Muscle of back (tissue), 13 donors: ENCODE measurements at places on chromosomes 4 and X. TPM values are rescaled to one million over a fixed set of nuclear protein-coding genes. Genes with fewer than 3 reads are reported as not detected.

- no peak for DNase-seq
Observed at GRCh38 chrX:100685997-100686305, 42.0 kb downstream of the SRPX2 start.

- DNase-seq: no peak
Observed at GRCh38 chr4:38151873-38152272, 191.7 kb downstream of the PTTG2 start.

GRCh38 chr4:77072195-77072753 is 3.5 kb downstream of the CCNI start:
- DNase-seq: no peak

DNA sequence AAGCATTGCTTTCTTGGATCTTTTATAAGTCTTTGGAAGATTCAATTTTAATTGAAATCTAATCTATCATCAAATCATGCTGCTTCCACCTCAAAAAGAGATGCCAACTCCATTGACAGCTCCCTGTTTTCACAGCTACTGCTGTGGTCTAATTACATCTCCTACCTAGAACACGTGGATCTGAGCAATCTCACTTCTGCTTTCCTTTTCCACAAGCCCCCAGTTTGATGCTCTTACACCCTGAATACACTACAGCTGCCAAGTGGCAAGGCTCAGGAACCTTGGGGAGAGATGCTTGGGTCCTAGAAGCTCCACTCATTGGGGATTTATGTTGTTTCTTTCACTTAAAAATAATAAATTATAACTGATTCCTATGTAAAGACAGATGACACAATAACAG is 172.0 kb downstream of the CFAP299 start:
- no peak for DNase-seq

GRCh38 chr4:26937567-26937966 is 76.9 kb downstream of the STIM2 start:
- no peak for DNase-seq

DNA sequence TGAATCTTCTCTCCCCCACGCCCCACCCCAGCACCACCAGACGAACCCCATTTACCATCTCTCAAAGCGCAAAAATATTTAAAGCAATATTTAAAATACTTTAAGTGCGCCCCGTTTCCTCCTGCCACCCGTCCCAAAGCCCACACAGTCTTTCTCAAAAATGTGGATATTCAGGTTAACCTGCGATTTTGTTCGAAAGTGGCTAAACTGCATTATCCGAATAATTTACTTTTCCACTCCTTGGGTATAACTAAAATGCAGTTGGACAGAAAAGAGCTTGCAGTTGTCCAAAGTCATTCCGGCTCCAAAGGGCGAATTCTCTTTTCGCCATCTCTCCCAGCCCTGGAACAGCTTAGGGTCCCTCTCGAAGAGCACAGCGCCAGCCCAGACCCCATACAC is 662 bp downstream of the SMIM43 start:
- DNase-seq: no peak

GRCh38 chr4:44046491-44046890 is 402.1 kb downstream of the KCTD8 start:
- DNase-seq: no peak

DNA sequence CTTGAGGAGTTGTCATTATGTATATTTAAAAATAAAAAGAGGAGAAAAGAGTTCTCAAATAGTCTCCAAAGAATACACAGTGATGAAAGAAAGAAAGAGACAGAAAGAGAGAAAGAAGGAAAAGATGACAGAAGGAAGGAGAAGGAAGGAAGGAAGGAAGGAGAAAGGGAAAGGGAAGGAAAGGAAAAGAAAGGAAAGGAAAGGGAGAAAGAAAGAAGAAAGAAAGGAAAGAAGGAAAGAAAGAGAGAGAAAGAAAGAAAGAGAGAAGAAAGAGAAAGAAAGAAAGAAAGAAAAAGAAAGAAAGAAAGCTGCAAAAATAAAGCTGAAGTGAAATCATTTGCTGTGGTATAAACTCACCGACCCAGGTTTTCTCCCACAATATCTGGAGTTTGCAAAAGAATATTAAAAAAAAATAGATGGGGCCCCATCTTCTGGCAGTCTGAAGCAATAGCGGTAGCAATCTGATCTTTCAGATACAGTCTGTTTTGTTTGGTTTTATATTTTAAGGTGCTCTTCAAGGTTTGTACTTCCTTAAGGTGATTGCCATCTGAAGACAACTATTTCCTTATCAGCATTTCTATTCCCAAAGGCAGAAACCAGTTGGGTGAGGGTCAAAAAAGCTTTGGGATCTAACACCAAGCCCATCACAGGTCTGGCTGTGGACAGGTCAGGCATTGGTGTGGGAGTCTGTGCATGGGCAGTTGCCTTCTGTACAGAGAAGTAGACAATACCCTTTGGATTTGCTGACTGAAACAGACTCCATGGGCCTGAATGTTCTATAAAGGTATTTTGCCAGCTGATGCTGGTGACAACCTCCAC is 160.4 kb downstream of the CPEB2 start:
- DNase-seq: no peak

DNA sequence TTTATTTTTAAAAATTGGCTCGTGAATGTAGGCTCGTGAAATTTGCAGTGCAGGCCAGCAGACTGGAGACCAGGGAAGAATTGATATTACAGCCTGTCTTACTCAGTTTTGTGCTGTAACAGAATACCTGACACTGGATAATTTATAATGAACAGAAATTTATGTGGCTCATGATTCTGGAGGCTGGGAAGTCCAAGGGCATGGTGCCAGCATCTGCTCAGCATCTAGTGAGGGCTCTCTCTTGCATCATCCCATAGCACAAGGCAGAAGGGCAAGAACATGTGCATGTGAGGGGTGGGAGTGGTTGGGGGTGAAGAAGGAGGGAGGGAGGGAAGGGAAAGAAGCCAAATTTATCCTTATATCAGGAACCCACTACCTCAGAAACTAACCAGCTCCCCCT is 13.7 kb upstream of the CLTRN start:
- no peak for DNase-seq

DNA sequence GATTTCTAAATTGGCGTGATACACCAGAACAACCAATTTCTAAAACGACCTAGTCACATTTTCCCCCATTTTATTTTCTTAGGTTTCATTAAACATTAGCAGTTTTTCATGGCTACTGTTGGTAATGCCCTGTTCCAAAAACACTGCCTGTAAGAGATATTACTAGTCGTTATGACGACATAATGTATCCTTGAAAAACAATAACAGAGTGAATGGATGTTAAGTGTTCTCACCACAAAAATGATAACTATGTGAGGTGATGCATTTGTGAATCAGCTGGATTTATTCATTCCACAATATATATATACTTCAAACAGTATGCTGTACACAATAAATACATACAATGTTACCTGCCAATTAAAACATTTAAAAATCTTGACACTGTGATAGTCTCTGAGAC is 1147.6 kb upstream of the PCDH10 start:
- DNase-seq: no peak

The APBB2 gene
- polyA plus RNA-seq: 55.5 TPM

The ADH1C gene
- polyA plus RNA-seq: 7.7 TPM

The UGT2B28 gene
- polyA plus RNA-seq: not detected
